Right cardiac atrium (tissue), 5 donors: ENCODE measurements at places on chromosomes 1 and 21. TPM values are rescaled to one million over a fixed set of nuclear protein-coding genes. Genes with fewer than 3 reads are reported as not detected.

TFF2 gene
- polyA plus RNA-seq: not detected

SYT6 gene
- polyA plus RNA-seq: not detected

TNFAIP8L2 gene
- polyA plus RNA-seq: 2.1 TPM

SMG5 gene
- 55.3 TPM for polyA plus RNA-seq

NPPB gene
- polyA plus RNA-seq: 1,679 TPM

RPF1 gene
- 37.3 TPM for polyA plus RNA-seq

TAGLN2 gene
- 186 TPM for polyA plus RNA-seq

FBLIM1 gene
- 95.0 TPM for polyA plus RNA-seq

RGS13 gene
- polyA plus RNA-seq: 0.14 TPM
